ENCODE measurements at places on chromosomes 1 and 21.

- DNase-seq: no peak
These were observed 313.4 kb upstream of the FMN2 start for GRCh38 chr1:239778208-239778813.

- no peak for DNase-seq
These were observed 187.9 kb downstream of the VAV3 start for GRCh38 chr1:107776900-107777663.

DNA sequence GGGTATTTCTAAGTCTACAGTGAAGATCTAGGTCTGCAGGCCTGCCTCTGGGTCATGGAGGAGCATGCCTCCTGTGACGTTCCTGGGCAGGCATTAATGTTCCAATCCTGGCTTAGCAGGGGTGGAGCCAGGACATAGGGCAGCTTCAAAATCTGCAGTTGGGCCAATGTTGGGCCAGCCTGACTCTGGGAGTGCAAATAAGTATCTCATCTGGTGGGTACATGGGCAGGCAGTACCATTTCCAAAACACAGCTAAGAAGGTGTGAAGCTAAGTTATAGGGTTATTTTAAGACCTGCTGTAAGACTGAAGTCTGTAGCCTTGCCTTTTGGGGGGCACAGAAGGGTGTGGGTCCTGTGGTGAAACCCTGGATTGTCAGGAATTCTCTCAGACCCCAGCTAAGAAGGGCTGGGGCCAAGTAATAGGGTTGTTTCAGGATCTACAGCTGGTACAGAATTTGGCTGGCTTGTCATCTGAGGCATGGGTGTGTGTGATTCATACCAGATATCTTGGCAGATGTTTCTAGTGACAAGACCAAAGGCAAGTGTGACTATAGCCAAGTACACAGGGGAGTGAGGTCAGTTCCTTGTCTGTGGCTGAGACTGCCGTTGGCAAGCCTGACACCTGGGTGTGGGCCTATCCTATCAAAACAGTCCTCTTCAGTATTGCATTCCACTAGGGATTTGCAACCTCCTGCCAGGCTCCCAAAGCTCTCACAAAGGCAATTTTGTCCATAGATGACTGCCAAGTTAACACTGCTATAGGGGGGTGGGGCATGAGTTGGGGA, 468.7 kb upstream of the B3GALT2 start:
- no peak for DNase-seq

DNA sequence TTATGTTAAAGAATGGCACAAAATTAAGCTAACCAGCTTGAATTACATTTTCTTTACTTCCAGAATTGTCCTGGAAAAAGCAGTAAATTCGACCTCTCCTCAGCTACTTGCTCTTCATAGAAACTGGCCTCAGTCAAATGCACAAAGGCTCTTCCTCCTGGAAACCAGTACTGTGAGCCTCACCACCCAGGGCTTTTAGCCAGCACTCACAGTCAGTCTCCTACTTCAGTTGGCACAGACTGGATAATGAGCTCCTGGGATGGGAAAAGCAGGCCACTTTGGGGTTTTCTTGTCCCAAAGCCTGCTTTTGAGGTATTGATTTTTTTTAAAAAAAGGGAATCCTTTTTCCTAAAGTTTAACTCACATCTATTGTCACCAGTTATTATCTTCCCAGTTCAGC, 40.4 kb downstream of the SCYL3 start:
- DNase-seq: no peak

- DNase-seq: no peak
These were observed 393.8 kb downstream of the OMA1 start for GRCh38 chr1:58152697-58153096.
